Left colon (tissue), 2 donors: ENCODE measurements at places on chromosomes 3 and 15. TPM values are rescaled to one million over a fixed set of nuclear protein-coding genes. Genes with fewer than 3 reads are reported as not detected.

- no peak for DNase-seq
Measured at GRCh38 chr3:159559771-159560170, 428.9 kb upstream of the IL12A start.

The TRPC1 gene
- total RNA-seq: 2.5 TPM

The FAM43A gene
- 73.4 TPM for total RNA-seq

DNA sequence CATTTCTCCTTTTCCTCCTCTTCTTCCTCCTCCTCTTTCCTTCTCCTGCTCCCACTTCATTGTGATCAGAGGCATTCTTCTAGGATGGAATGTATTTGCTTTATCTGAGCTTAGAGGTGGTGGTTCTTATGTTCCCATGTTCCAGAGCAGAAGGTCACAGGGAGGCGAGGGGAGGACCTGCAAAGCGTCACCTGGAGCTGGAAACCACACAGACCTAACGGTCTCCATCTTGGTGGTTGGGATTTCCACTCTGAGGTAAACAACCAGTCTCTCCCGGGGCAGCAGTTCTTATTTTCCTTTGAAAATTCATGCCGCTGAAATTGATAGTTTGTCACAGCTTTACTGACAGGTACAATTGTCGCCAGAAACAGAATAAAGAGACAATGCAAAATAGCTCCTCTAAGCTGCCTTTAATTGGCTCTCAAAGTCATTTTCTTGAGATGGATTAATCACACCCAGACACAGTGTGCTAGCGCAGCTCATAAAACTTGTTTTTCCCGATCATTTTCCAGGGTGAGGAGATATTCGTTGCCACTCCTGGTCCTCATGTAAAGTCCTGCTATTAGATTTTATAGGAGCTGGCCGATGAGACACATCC is 16.9 kb upstream of the AGBL1 start:
- DNase-seq: no peak

- DNase-seq: no peak
Measured at GRCh38 chr3:122357828-122358702, 25.0 kb downstream of the MIX23 start.

- no peak for DNase-seq
Measured at GRCh38 chr3:124429129-124429815, 301.0 kb upstream of the UMPS start.
